ENCODE measurements at places on chromosomes 3 and 15. TPM values are rescaled to one million over a fixed set of nuclear protein-coding genes. Genes with fewer than 3 reads are reported as not detected.
A peak's percentile ranks its signal among the peaks of the same experiment; 100 is the strongest.

DNA sequence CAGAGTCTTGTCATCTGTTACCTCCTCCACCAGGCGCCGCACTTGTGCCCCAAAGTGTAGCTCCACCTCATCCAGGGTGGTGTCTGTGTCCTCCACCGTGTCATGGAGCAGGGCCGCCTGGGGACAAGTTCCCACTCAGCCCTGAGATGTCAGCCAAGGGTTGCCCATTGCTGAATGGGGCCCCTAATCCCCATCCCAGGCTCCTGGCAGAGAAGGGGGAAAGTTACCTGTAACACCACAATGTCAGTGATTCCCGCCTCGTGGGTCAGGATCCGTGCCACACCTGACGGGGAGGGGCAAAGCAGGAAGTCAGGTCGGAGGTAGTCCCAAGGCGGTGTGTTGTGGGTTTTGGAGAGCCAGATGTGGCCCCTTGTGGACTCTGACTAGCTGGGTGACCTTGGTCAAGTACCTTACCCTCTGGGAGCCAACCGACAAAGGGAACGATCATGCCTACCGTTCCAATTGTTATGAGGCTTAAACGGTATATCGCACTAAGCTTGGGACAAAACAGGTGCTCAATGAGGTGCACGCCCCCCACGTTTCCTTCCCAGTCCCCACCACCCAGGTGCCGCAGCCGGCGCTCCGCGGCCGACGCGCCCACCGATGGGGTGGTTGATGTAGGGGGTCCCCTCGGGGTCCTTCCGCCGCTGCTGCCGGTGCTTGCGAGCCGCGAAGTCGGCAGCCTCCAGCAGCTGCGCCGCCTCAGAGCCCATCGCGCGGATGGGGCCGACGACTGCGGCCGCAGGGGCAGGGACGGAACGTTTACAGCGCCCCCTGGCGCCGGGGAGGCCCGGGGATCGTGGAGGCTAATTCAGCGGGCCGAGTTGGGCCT, at the start of gene HDDC3:
HDDC3 (minus strand) TSS at position 722 of the 832 bp plus-strand sequence; CDS start at position 713, 9 bp downstream.
- peak; percentile 92 for DNase-seq
- H3K4me1 ChIP-seq, result peaks cover 41% of the 10 kb centered on the region
- peak within 1 kb of the TSS; percentile 66 for H3K4me3 ChIP-seq
- H3K27ac ChIP-seq, result peak within 1 kb of the TSS; percentile 88

DNA sequence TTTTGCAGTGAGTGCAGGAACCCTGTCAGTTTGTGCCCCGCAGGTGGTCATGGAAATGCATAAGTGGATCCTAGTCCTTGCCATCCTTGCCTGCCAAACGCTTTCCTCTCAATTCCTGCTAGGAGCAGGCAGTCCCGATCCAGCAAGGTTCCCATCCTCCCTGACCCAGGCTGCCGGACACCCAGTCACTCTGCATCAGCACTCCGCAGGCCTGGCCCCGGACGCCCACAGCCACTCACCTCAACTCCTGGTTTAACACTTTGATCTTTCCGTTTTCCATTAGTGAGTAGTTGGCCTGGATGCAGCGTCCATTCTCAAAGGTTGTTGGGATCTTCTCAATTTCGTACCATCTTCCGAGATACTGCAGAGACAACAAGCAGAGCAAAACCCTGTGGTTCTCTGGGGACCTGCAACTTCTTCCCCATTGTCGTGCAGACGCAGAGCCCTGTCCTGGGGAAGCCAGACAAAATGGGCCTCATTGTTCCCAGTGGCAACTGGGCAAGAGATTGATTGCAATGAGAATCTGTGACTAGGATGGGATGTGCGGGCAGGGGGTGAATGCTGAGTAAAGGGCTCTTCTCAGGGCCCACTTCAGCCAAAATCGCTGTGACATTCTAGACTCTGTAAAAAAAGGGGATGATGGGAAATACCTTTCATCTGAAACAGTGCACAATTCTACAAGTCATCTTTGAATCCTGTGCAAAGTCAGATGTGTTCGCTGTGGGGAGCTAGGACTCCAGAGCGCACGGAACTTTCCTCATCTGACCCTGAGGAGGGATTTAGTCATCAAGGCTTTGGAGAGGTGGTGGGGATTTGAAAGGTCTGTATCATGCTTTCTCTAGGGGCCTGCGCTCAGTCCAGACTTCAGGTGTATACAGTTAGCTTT, 9.9 kb downstream of the APOD start:
- H3K27ac ChIP-seq, result no peak overlapping the region
- H3K36me3 ChIP-seq, result no peaks in the 10 kb centered on the region
- no peaks in the 10 kb centered on the region for H3K27me3 ChIP-seq
- H3K4me3 ChIP-seq, result no peak overlapping the region

- no peak overlapping the region for H3K27ac ChIP-seq
- peaks cover 11% of the 10 kb centered on the region for H3K4me1 ChIP-seq
- no peaks in the 10 kb centered on the region for H3K36me3 ChIP-seq
- no peak for DNase-seq
- H3K27me3 ChIP-seq, result no peaks in the 10 kb centered on the region
- no peak overlapping the region for H3K4me3 ChIP-seq
These were observed 24.7 kb downstream of the POPDC2 start for GRCh38 chr3:119635719-119636118.

GRCh38 chr3:15651396-15651795, 49.9 kb downstream of the BTD start:
- H3K4me3 ChIP-seq, result no peak overlapping the region

- H3K36me3 ChIP-seq, result no peaks in the 10 kb centered on the region
- no peaks in the 10 kb centered on the region for H3K27me3 ChIP-seq
- H3K4me3 ChIP-seq, result no peak overlapping the region
- no peak overlapping the region for H3K27ac ChIP-seq
- H3K4me1 ChIP-seq, result peaks cover 7% of the 10 kb centered on the region
These were observed 106.4 kb downstream of the PTPRG start for GRCh38 chr3:61667814-61668213.

GRCh38 chr3:84136425-84136824, 822.4 kb upstream of the CADM2 start:
- no peaks in the 10 kb centered on the region for H3K36me3 ChIP-seq
- H3K27ac ChIP-seq, result no peak overlapping the region
- H3K27me3 ChIP-seq, result no peaks in the 10 kb centered on the region
- no peak overlapping the region for H3K4me3 ChIP-seq

DNA sequence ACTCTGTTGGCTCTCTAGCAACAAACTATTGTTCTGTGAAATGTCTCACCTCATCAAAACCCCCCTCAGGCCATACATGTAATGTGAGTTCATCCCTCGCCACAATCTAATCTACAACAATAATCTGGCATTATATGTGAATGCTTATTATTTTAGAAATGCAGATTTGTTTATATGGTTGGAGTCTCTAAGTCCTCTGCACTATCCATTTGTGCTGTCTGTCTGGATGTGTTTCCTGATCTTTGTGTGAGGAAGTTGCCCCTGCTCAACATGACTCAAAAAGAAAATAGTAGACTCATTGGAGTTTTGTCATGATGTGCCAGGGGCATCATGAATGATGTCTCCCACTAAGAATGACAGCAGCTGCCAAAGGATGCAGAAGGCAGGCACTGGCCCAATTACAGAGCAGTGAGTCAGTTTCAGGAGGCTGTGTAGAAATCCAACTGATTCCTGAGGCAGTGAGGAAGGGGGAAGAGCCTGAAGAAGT, 161.6 kb upstream of the PDZRN3 start:
- no peak overlapping the region for H3K27ac ChIP-seq
- no peaks in the 10 kb centered on the region for H3K36me3 ChIP-seq

GRCh38 chr3:127611251-127611650, 13.0 kb downstream of the MCM2 start:
- no peak overlapping the region for H3K27ac ChIP-seq
- no peak for DNase-seq
- no peaks in the 10 kb centered on the region for H3K36me3 ChIP-seq
- H3K4me1 ChIP-seq, result no peaks in the 10 kb centered on the region

DNA sequence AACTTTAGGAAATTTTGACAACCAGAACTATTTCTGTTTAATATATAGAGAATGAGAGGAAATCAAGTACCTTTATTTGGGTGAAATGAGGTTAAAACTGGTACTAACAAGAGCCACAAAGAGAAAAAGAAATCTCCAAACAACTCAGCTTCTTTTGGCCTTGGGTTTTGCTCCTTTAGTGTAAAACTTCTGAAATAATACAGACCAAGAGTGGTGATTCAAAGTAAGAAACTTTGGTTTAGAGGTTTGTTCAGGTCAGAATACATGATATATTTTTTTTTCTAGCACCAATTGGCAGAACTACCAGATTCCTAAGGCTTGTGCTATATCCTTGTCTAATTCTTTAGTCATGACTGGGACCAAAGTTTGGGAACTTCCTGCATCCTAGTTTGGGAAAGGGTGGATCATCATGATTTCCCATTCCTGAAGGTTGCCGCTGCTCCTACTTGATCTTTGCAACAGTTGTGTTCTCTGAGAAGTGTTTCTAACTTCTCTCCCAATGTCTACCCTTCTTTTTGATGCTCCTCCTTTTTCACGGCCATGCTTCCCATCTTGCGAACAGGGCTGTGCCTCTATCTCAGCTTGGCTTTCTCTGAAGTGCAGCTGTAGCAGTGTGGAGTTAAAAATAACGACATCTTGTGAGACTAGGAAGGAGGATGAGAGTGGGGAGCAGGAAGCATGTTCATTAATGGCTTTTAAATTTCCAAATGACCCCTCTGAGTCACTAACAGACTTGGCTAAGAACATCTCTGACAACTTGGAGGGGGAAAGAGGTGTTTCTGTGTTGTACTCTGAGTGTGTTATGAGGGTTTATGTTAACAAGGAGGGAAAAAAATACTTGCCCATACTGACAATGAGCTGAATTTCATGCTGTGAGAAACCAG, 87.7 kb downstream of the KCNAB1 start:
- H3K27ac ChIP-seq, result no peak overlapping the region
- no peaks in the 10 kb centered on the region for H3K27me3 ChIP-seq
- no peak for DNase-seq

DNA sequence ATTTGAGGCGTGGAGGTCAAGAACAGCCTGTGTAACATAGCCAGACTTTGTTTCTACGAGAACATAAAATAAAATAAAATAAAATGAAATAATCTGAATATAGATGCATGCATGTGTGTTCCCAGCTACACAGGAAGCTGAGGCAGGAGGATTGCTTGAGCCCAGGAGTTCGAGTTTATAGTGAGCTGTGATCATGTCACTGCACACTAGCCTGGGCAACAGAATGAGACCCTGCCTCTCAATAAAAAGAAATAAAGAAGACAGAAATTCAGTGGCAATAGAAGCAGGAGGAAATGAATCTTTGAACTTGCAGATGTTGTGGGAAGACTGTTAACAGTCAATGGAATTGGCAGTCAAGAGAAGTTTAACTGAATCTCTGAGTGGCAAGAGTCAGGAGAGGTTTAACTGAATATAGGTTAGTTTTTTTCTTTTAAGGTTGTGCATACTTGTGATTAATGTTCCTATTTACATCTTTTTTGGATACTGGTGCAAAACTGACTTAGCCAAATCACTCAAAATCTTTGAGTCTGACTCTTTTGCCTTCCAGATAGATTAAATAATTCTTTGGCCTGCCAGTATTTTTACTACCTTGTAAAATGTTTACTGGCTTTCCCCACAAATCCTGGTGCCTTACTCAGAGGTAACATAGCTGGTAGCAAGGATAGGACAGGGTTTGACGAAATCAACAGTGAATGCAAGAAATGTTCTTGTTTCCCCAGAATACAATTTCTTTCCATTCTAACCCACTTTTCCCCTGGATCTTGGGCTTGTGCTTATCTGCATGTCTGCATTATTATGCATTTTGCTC, 361.4 kb downstream of the PDCD6IP start:
- H3K36me3 ChIP-seq, result no peaks in the 10 kb centered on the region
- DNase-seq, result no peak
- no peak overlapping the region for H3K4me3 ChIP-seq
- H3K27ac ChIP-seq, result no peak overlapping the region
- H3K27me3 ChIP-seq, result no peaks in the 10 kb centered on the region

- no peak for DNase-seq
- no peak overlapping the region for H3K27ac ChIP-seq
These were observed 116.7 kb downstream of the DLG1 start for GRCh38 chr3:197181741-197182140.

GRCh38 chr3:5485427-5485826, 297.9 kb downstream of the EDEM1 start:
- H3K27me3 ChIP-seq, result no peaks in the 10 kb centered on the region
- no peaks in the 10 kb centered on the region for H3K36me3 ChIP-seq
- no peak overlapping the region for H3K27ac ChIP-seq
- H3K4me1 ChIP-seq, result no peaks in the 10 kb centered on the region
- no peak for DNase-seq

- H3K27ac ChIP-seq, result no peak overlapping the region
- no peak overlapping the region for H3K4me3 ChIP-seq
- peaks cover 9% of the 10 kb centered on the region for H3K4me1 ChIP-seq
- H3K27me3 ChIP-seq, result no peaks in the 10 kb centered on the region
- no peak for DNase-seq
These were observed 2.8 kb upstream of the SEMA3G start for GRCh38 chr3:52447512-52448355.

GRCh38 chr3:11164607-11165006, 10.3 kb downstream of the HRH1 start:
- no peak overlapping the region for H3K27ac ChIP-seq
- no peaks in the 10 kb centered on the region for H3K36me3 ChIP-seq
- no peak for DNase-seq
- no peaks in the 10 kb centered on the region for H3K27me3 ChIP-seq

- DNase-seq, result no peak
- H3K36me3 ChIP-seq, result no peaks in the 10 kb centered on the region
- no peak overlapping the region for H3K4me3 ChIP-seq
- H3K27me3 ChIP-seq, result no peaks in the 10 kb centered on the region
These were observed 35.4 kb upstream of the TSC22D2 start for GRCh38 chr3:150372722-150373121.

GRCh38 chr3:22862111-22862510, 341.0 kb upstream of the UBE2E2 start:
- no peak for DNase-seq
- no peak overlapping the region for H3K27ac ChIP-seq
- no peaks in the 10 kb centered on the region for H3K27me3 ChIP-seq
- H3K36me3 ChIP-seq, result no peaks in the 10 kb centered on the region

GRCh38 chr3:9201266-9201665, 48.2 kb downstream of the SRGAP3 start:
- peak; percentile 48 for DNase-seq
- no peak overlapping the region for H3K27ac ChIP-seq
- H3K36me3 ChIP-seq, result no peaks in the 10 kb centered on the region
- H3K27me3 ChIP-seq, result no peaks in the 10 kb centered on the region
- H3K4me3 ChIP-seq, result no peak overlapping the region

- H3K27me3 ChIP-seq, result no peaks in the 10 kb centered on the region
- no peak overlapping the region for H3K27ac ChIP-seq
- no peaks in the 10 kb centered on the region for H3K36me3 ChIP-seq
These were observed 2.1 kb upstream of the CCDC80 start for GRCh38 chr3:112642912-112643506.

MOBP gene
- total RNA-seq, result 8.5 TPM

ADAMTS7 gene
- 11.6 TPM for total RNA-seq

FAM107A gene
- 17.8 TPM for total RNA-seq

PIERCE2 gene
- 4.3 TPM for total RNA-seq

TRH gene
- 0.87 TPM for total RNA-seq

FBXO40 gene
- total RNA-seq, result 0.31 TPM
